Stimulated activated CD8-positive, alpha-beta memory T cell treated with anti-CD3 and anti-CD28 coated beads, Interleukin-15, amount 100 ng/mL, for 24 hours (primary cell): ENCODE measurements at places on chromosomes 4 and X.

- DNase-seq, result no peak
Measured at GRCh38 chr4:106717091-106717490, 319.0 kb downstream of the DKK2 start.

GRCh38 chrX:1327651-1328304, 8.8 kb upstream of the IL3RA start:
- DNase-seq, result no peak

GRCh38 chr4:87118826-87119225, 101.6 kb downstream of the KLHL8 start:
- no peak for DNase-seq

- no peak for DNase-seq
Measured at GRCh38 chr4:113467581-113467980, 294.0 kb downstream of the CAMK2D start.

DNA sequence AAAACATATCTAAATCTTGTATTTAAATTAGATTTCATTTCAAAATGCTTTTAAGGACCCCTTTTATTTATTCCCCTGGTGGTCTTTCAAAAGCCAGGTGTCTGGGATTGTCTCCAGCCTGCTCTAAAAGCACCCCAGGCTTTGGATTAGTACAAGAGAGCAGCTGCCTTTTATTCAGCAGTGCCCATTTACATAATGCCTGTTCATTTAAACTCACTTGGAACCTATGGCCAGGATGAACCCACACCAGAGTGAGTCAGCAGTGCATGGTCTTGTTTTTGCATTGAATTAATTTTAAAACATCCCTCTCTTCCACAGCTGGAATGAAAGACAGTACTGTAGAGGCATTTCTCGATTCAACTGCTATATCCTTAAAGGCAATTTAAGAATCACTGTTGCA, 64.1 kb upstream of the TENM3 start:
- no peak for DNase-seq

DNA sequence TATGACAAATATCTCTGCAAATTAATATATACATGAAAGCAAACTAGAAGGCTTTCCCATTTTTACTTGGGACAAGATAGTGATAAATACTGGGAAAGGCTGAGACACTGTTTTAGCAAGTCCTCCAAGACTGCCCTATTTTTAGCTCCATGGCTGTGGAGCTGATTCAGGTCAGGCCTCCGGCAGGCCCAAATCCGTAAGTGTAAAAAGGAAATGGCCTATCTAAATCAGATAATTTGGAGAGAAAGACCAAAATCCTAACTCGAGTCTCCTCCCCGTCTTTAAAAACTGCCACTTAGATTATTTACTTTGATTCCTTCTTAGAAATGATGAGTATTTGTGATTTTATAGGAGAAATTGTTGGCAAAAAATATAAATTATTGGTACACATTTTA, 2.9 kb downstream of the OTUD4 start:
- DNase-seq, result no peak

DNA sequence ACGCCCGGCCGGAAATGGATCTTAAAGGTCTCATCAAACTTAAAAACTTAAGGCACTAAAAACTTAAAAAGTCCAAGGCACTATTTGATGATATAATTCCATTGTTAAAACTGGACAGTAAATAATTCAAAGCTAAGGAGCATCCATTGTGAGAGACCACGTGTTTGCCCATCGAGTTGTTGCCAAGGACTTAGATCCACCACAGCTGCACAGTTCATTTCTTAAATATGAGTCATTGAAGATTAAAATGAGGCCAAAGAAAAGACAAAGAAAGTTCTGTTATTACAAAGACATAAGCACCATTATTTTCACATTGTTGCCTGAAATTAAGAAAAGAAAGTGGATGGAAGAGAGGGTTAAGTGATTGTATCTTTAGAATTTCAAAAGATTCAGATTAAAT, 411.5 kb upstream of the FTHL17 start:
- DNase-seq, result no peak

DNA sequence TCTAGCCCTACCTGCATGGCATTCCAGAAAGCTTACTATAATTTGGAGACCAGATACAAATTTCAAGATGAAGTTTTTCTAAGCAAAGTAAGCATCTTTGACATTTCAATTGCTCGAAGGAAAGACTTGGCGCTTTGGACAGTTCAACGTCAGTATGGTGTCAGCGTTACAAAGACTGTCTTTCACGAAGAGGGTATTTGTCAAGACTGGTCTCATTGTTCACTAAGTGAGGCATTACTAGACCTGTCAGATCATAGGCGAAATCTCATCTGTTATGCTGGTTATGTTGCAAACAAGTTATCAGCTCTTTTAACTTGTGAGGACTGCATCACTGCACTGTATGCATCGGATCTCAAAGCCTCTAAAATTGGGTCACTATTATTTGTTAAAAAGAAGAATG, 17.6 kb downstream of the THAP9 start:
- DNase-seq, result no peak

DNA sequence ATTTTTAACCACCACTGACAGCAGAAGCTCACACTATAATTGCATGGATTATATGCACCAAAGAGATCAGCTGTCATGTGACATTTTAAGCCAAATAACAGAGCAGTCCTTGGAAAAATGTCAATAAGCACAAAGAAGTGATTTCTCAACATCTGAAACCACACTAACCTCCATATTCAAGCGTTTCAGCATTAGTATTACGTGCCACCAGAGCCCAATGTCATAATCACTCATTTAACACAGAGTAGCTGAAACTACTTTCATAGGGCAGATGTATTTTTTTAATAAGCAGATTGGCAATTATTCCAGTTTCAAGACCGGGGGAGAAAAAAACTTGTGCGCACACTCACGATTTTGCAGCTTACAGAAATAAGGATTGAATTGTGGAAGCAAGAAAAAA, 76.6 kb downstream of the SH3KBP1 start:
- no peak for DNase-seq

- DNase-seq, result no peak
Measured at GRCh38 chr4:8495803-8496202, 55.2 kb downstream of the TRMT44 start.

DNA sequence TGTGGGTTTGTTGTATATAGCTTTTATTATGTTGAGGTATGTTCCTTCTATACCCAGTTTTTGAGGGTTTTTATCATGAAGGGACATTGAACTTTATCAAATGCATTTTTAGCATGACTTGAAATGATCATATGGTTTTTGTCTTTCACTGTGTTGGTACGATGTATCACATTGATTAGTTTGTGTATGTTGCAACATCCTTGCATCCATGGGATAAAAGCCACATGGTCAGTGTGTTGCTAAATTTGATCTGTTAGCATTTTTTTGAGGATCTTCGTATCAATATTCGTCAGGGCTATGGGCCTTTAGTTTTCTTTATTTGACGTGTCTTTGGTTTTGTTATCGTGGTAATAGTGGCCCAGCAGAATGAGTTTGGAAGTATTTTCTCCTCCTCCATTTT, 11.3 kb upstream of the BLTP1 start:
- DNase-seq, result no peak

DNA sequence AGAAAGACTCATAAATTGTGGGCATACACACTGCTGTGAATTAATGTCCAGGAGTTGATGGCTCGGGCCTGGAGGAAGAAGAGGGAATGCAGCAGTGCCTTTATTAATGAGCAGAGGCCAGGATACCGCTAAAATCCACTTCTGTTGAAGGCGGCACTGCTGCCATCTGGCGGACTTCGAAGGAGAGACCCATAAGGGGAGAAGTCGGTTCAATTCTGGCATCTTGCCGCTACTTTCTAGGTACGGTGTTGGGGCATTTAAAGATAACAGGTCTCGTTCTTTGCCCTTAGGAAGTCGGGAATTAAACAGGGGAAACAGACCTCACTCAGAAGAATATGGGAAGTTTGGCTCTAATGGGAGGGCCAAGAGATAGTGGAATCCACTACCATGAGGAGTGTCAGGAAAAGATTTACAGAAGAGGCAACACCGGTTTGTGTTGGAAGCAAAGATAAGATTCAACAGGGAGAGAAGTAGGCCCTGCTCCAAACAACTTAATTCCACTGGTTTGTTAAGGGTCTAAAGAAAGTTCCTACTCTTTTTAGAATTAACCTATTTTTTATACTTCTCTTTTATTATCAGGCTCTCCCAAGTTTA, 133.6 kb upstream of the GIMD1 start:
- DNase-seq, result no peak

DNA sequence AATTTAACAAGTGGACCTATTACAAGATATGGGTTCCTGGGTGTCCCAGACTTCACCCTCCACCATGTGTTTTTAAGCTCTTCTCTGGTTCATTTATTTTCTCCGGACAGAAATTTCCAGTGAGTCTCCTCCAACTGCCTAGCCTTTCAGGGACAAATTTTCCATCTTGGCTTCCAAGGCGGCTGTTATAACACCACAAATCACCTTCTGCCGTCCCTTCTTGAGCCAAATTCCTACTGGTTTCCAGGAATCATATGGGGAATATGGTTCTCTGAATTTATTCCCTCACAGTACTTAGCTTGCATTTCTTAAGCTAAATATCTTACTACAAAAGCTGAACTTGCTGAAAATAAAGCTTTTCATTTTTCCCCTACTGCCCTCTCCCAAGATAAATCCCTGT, 18.8 kb downstream of the NEXMIF start:
- no peak for DNase-seq

GRCh38 chr4:52366191-52366590, 292.9 kb downstream of the USP46 start:
- DNase-seq, result no peak

DNA sequence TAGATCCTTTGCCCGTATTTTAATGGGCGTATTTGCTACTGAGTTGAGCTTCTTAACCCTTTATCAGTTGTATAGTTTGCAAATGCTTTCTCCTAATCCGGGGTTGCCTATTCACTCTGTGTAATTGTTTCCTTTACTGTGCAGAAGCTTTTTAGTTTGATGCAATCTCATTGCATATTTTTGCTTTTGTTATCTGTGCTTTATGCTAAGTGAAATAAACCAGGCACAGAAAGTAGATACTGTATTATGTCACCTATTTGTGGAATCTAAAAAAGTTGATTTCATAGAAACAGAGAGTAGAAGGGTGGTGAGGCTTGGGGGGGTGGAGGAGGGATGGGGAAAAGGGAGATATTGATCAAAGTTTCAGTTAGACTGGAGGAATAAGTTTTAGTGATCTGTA, 17.7 kb downstream of the OGT start:
- DNase-seq, result no peak

DNA sequence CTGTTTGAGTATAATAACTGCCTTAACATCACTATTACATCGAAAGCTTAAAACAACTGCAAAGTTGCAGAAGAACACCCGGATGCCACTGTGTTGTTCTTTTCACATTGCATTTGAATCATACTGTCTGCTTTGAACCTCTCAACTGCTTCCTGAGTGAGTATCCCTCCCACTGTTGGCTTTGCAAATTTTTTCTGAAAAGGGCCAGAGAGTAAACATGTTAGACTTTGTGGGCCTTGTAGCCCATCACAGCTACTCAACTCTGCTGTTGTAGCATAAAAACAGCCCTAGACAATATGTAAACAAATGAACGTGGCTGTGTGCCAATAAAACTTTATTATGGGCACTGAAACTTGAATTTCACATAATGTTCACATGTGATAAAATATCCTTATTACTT, 76.1 kb downstream of the NSG1 start:
- no peak for DNase-seq

DNA sequence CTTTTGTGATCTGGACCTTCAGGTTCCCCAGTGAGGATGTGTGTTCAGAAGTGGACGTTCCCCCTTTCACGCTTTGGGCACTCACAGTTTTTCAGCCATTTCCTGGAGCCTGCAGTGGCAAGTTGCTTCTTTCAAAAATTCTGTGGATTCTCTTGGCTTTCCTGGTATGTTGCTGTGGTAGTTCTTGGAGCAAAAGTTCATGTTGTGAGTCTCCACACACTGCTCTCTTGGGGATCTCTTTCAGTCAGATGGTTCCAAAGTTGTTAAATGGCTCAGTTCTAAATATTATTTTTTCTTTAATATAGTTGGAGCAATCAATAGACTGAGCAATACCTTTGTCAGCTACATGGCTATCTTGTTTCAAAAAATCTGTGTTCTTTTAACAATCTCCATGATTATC, 28.5 kb upstream of the BANK1 start:
- DNase-seq, result no peak

GRCh38 chr4:116122124-116122523, 963.3 kb downstream of the TRAM1L1 start:
- DNase-seq, result no peak

DNA sequence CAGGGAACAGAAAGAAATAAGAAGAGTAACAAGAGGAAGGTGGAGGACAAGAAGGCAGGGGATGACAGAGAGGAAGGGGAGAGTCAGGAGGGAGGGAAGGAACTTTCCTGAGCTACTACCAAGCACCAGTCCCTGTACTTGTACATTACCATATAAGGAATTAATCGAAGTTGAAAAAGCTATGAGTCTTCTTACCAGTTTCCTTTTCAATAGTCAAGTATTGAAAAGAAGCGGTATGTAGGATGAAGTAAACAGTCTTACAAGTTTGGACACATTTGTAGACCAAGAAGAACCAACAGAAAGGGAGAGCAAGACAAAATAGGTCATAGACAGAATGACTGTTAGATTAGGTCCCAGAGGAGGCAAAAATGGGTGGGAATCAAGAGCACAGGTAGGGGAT, 629.7 kb upstream of the DIPK2B start:
- DNase-seq, result no peak

DNA sequence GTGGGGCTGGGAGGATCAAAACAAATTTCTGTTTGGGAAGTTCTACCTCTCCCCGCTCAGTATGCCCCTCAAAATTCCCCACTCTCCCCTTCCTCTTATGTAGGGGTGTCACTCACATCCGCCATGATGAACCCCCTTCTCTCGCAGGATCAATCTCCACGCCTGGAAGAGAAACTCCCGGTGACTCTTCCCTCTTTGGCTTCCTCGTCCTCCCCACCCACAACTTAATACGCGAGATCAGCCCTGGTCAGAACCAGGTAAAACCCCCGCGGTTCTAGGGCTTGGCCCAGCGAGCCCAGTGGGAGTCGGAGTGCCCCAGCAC, 427 bp downstream of the LAMTOR3 start:
- no peak for DNase-seq

- DNase-seq, result no peak
Measured at GRCh38 chr4:156896527-156896926, 75.1 kb downstream of the PDGFC start.
